ENCODE measurements at places on chromosomes 12 and 14.

- no peak for DNase-seq
Observed at GRCh38 chr14:22945642-22946041, 11.2 kb downstream of the HAUS4 start.

- no peak for DNase-seq
Observed at GRCh38 chr12:132444957-132445883, 44.7 kb upstream of the FBRSL1 start.

DNA sequence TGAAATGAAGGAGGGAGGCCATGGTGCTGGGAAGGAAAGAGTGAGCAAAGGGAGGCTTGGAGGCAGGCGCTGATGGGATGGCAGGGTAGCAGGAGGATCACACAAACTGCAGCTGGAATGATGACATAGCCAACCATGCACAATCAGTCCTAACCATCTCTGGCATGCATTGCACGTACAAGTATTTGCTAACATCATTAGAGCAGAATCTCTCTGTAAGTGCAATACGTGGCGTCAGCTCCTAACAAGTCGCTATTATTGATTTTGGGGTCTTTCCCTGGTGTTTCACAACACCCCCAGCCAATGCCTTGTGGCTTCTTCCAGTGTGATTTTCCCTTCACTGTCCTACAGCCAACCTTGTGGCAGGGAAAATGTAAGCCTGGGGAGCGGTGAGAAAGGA, 18.5 kb downstream of the BDKRB1 start:
- no peak for DNase-seq

DNA sequence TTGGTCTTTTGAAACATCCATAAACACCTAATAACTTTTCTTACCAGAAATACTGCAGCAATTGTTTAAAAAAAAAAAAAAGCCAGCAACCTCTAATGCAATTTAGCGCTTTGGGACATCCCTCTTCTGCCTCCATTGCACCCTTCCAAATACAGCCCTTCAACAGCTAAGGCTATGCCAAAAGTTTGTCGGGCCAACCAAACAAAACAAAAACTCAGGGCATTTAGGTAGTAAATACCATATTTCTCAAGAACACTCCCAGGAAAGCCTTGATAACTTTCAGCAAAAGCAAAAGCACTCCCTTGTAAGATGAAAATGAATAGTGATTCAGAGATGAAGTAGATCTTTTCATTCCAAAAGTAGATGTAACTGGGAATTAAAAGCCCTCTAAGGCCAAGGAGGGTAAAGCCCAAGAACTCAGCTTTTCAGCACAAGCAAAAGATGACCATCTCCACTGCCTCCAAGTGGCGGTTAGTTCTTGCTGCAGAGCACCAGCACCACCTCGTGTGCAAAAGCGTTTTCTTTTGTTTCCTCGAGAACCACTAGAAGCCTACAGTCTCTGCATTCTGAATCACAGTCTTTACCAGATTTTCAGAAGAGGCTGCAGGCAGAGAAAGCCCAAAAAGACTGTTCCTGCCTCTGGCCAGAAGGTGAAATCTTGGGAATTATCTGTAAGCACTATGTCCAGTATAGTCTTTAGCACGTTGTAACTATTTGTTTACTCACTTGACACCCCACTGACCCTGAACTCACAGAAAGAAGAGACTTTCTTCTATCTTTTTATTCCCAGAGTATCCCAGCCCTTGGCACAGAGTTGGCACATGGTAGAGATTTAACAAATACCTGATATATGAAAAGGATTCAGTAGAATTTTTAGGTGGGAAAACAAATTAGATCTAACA, 53.1 kb downstream of the SIX6 start:
- DNase-seq = peak; percentile 36

- no peak for DNase-seq
Observed at GRCh38 chr12:131959641-131960589, 10.2 kb downstream of the EP400 start.

DNA sequence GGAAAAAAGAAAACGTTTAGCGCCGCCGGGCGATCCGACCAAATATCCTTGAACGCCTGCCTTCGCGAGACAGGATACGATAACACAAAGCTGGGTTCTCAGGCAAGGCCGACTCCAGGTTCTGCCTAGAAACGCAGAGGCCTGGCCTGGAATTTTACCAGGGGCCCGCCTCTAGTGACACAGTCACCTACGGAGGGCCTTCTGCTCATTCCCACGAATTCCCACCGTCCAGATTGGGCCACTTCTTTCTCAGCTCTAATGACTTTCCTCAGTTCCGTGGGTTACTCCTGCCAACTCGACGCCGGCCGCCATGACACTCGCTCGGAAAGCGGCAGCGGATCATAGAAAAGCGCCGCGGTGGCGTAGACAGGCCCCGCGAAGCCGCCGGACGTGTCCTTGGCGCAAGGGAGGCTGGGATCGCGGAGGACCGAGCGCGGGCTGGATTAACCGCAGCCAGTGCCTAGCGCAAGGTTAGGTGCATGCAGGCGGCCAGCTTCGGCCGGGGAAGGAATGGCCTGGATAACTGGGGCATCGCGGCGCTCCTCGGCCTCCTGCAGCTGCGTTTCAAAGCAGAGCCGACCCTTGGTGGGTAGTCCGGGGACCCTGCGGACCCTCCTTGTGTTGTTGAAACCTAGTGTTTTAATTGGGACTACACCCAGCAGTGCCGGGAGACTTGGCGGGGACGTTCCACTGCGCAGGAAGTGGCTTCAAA, at the start of gene TRIP11:
Gene TRIP11, minus strand, starts transcription at position 341 of the 712 bp plus-strand sequence. CDS start 374 bp downstream, outside the sequence.
- peak; percentile 93 for DNase-seq

- no peak for DNase-seq
Observed at GRCh38 chr12:80556566-80556965, 112.5 kb downstream of the PTPRQ start.

- DNase-seq = no peak
Observed at GRCh38 chr12:42386308-42386707, 60.3 kb downstream of the PPHLN1 start.

- DNase-seq = no peak
Observed at GRCh38 chr12:110235383-110235782, 45.7 kb upstream of the ATP2A2 start.

- no peak for DNase-seq
Observed at GRCh38 chr14:104333646-104334423, 195.4 kb downstream of the KIF26A start.

GRCh38 chr14:56678838-56679237, 99.2 kb downstream of the TMEM260 start:
- DNase-seq = no peak

DNA sequence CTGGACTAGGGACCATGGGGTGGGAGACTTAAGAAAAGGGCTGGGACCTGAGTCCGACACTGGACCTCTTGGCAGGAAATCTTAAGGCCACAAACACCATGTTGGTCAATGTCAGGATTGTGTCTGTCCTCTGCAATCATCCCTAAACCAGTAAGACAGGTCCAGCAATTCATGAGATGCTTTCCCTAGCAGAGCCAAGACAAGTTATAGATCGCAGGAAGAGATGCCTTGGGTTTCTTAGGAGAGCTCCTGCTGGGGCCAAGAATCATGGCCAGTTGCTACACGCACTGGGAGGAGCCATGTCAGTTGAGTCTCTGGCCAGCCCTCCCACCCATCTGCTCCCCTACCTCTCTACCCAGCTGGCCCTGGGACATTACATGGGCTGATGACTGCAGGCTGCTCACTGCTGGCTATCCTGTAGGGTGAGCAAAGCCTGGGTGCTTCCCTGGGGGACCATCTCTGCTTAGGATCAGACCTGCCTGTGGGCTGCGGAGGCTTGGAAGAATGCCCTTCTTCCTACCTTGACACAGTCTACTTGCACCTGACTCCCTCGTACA, 14.2 kb downstream of the PLEKHH1 start:
- DNase-seq = no peak

DNA sequence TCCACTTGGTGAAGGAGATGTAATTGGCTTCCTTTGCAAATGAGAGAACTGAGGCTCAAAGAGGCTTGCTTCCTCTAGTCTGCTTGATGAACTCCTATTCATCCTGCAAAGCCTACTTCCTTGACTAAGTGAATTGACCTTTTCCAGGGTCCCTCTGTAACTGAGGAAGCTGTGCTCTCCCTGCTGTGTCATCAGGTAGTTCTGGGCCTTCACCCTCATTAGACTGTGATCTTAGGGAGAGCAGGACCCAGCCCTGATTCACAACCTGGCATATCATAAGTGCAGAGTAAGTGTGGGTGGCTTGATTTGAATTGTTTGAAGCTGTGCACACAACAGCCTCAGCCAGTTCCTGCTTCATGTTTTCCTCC, 16.3 kb downstream of the ASB2 start:
- no peak for DNase-seq

DNA sequence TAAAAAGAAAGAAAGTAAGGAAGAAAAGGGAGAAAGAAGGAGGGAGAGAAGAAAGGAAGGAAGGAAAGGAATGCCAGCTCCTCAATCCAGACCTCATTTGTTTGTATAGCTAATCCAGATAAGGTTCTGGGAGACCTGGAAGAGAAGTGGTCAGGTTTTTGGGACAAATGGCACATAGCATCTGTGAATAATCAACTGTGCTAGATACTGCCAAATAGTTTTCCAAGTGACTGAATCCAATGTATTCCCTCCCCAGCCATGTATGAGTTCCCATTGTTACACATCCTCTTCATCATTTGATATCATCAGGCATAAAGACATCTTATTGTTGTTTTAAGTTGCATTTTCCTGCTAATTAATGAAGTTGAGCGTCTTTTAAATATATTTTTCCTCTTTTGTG, 18.6 kb upstream of the PTGR2 start:
- DNase-seq = no peak

- DNase-seq = no peak
Observed at GRCh38 chr12:92370828-92371227, 225.2 kb upstream of the BTG1 start.

GRCh38 chr12:64997858-64998257, 123.2 kb downstream of the WIF1 start:
- DNase-seq = no peak

DNA sequence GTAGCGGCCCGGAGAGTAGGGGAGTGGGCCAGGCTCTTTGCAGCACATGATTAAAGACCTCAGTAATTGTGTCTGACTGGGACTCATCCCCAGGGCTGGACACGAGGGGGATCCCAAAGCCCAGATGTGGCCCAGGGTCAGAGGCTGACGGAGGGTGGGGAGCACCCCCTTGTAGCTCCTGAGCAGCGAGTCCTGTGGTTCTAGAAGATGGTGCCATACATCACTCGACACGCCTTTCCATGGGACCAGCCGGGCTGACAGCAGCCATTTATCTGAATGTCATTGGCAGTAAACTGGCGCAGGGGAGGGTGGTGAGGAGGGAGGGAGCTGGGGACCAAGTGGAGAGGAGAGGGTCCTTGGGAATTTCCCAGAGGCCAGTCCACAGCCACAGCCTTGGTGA, 65.1 kb upstream of the FAM222A start:
- DNase-seq = no peak

DNA sequence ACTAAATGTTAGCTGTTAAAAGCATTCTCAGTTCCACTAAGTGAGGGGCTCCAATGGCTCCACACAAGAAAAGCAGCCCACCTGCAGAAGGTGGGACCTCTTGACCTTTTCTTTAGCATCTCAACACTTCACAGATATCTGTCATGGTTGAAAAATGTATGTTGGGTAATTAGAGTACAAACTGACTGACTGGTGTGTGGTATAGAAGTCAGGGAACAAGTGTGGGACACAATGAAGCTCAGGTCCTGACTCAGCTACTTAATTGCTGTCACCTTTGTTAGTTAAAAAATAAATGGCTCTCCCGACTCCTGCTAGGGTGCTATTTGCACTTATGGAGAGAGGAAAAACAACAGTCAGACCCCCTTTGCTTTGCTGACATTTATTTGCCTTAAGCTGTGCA, 299.0 kb downstream of the TTC6 start:
- DNase-seq = no peak

DNA sequence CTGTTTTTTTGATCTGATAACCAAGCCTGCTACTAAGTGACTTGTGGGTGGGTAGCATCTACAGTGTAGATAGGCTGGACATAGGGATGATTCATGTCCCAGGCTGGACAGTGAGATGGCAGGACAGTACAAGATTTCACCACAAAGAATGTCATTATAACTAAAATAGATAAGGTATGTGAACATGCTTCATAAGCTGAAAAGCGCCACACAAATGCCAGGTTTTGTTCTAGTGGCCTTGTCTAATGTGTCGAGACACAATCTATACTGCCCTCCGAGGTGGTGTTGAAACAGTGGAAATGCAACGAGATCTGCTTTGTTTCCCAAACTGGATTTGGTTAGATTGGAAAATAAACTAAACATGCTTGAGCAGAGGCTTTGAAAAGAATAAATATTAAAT, 4.4 kb downstream of the LGALS3 start:
- no peak for DNase-seq

DNA sequence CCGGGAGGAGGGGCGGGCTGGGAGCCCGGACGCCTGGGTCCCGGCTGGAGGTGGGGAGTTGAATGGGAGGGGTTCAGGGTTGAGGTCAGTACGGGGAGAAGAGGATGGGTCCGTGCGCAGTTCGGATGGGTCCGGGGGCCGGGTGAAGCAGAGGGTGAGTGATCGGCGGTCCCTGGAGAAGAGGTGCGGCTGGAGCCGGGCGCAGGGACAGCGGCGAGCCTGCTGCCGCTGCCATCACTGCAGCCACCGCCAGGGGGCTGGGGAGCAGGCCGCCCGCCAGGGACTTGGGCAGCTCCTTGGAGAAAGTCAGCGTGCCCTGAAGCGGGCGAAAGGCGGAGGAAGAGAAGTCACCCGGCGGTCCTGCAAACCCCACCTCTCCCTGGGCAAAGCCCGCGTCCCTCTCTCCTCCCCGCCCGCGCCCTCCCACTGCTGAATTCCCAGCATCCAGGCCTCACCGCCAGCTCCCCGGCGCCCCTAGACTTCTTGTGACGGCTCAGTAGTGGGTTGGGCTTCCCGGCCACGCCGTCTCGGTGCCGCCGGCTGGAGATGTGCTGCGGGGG, 6.0 kb upstream of the GPR84 start:
- no peak for DNase-seq

- DNase-seq = no peak
Observed at GRCh38 chr14:51360592-51360991, 120.5 kb downstream of the TMX1 start.

DNA sequence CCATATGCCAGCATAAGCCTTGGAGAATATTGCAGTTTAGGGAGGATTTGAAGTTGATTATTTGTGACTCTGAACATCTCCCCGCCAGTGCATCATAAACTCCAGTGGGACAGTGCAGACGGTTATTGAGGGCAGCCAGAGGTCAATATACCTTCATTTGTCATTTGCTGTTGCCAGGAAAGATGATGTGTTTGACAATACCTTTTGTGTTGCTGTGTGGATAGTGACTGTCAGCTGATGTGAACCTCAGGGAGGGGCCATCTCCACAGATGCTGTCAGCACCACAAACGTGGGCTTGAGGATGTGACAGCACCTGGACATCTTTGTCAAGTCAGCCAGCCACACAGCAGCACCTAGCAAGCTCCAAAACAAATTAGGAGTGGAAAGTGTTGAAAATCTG, 11.5 kb downstream of the CCDC198 start:
- no peak for DNase-seq

Data from NCI-H1105 (cell line).